NCI-H2171 (cell line): ENCODE measurements at places on chromosomes 7 and 10.
A peak's percentile ranks its signal among the peaks of the same experiment; 100 is the strongest.

- no peak for DNase-seq
Observed at GRCh38 chr7:151252961-151253711, 4.6 kb upstream of the SMARCD3 start.

GRCh38 chr10:48844616-48845015 lies 95.0 kb downstream of the LRRC18 start:
- no peak for DNase-seq

- no peak for DNase-seq
Observed at GRCh38 chr7:26648554-26648953, 215.8 kb downstream of the SKAP2 start.

- DNase-seq = peak; percentile 77
Observed at GRCh38 chr10:122140941-122141623, 130.0 kb upstream of the BTBD16 start.

- no peak for DNase-seq
Observed at GRCh38 chr10:84172467-84173356, 889 bp upstream of the GPR15LG start.

DNA sequence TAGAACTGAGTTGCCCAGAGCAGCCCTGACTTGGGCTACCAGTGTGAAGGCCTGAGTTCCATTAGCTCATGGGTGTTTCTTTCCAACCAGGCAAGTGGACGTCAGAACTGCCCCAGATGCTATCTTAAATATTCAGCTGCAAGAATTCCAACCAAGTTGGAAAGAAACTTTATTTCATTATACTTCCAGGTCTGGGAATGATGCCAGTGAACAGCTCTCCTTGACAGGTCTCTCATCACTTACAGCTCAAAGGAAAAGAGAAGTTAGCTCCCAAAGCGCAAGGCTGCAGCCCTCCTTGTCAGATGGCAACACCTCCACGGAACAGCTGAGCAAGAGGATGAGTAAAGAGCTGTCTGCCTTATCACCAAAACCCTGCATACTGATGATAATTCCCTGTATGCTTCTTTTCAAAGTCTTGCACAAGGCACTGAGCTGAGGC lies 255.5 kb upstream of the AOAH start:
- DNase-seq = no peak

DNA sequence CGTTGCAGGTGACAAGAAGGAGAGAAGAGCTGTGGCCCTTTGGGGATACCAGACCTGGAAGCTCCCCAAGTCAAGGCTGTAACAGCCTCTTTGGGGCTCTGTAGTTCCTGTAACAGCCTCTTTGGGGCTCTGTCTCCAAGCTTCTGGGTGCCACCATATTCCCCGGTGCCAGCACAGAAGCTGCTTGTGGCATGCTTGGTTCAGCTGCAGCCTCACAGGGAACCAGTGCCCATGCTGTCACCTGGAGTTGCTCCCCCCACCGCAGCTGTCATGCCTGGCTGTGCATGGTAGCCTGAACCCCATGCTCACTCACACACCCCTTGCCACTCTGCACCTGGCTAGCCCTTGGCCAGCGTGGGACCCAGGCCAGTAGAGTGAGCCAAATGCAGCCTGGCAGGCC lies 109.1 kb downstream of the ELAPOR2 start:
- DNase-seq = no peak

- DNase-seq = no peak
Observed at GRCh38 chr10:129784891-129785290, 179.2 kb downstream of the EBF3 start.

- peak; percentile 65 for DNase-seq
Observed at GRCh38 chr7:101814991-101815825, 2.2 kb upstream of the CUX1 start.
